GM12878 (cell line): ENCODE measurements at places on chromosomes 11 and 22. TPM values are rescaled to one million over a fixed set of nuclear protein-coding genes. Genes with fewer than 3 reads are reported as not detected.

MIAT gene
- total RNA-seq = 9.9 and 11.7 TPM in 2 replicates

DNA sequence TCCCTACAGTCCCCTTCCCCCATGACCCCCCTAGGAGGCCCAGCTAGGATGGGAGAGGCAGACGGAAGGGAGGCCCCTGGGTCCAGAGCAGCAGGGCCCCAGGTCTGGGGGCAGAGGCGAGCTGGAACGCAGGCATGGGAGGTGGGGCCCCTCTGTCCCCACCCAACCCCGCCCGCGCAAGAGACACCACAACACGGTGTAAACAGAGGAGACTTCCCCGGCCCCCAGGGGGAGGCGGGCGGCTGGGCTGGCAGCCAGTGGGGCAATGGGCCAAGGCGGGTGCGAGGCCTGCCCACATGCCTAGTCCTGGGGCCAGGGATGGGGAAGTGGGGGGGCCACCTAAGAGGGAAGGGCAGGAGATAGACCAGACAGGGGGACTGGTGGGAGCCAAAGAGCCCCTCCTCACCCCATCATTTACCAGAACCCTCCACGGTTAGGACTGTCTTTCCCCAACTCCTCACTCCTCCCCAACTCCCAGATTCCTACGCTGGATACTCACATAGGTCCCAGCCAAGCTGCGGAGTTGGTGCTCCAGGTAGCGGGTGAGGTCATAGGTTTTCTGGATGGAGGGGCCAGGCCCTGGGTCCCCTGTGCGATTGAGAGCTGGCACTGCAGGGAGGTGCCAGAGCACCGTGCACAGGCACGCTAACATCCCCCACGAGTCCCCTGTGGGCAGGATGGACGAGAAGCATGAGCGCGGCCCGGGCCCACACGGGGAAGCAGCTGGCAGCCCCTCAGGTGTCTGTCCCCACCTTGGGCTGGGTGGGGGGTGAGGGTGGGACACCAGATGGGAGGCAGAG, 6.2 kb downstream of the CLCF1 start:
- no peak overlapping the region for H3K27ac ChIP-seq
- no peaks in the 10 kb centered on the region for H3K36me3 ChIP-seq
- H3K4me1 ChIP-seq = peaks cover 18% of the 10 kb centered on the region
- H3K27me3 ChIP-seq = peaks cover 4% of the 10 kb centered on the region; the same call in 1 of the 2 replicates
- DNase-seq = no peak

VSIG2 gene
- 0.31 and 0.40 TPM in 2 replicates for total RNA-seq

DNA sequence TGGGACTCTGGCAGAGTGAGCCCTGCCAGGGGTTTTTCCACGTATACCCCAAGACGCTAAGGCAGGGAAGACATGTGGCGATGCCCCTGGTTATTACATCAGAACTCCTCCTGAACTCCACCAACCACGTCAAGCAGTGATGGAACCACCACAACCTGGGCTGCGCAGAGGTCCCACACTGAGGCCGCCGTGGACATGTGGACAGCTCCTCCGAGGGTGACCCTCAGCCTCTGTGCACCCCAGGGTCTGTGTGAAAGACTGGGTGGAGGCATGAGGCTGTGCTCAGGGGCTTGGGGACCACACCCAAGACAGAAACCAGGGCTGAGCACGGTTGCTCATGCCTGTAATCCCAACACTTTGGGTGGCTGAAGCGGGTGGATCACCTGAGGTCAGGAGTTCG, 52.2 kb downstream of the TRMU start:
- H3K36me3 ChIP-seq = no peaks in the 10 kb centered on the region
- no peak overlapping the region for H3K4me3 ChIP-seq
- no peak for DNase-seq
- no peaks in the 10 kb centered on the region for H3K27me3 ChIP-seq
- H3K4me1 ChIP-seq = no peaks in the 10 kb centered on the region
- no peak overlapping the region for H3K27ac ChIP-seq

GRCh38 chr11:45092901-45093760, 53.3 kb upstream of the PRDM11 start:
- H3K36me3 ChIP-seq = no peaks in the 10 kb centered on the region
- H3K27me3 ChIP-seq = peaks cover 2% of the 10 kb centered on the region
- H3K4me1 ChIP-seq = no peaks in the 10 kb centered on the region
- H3K27ac ChIP-seq = no peak overlapping the region
- no peak overlapping the region for H3K4me3 ChIP-seq

DNA sequence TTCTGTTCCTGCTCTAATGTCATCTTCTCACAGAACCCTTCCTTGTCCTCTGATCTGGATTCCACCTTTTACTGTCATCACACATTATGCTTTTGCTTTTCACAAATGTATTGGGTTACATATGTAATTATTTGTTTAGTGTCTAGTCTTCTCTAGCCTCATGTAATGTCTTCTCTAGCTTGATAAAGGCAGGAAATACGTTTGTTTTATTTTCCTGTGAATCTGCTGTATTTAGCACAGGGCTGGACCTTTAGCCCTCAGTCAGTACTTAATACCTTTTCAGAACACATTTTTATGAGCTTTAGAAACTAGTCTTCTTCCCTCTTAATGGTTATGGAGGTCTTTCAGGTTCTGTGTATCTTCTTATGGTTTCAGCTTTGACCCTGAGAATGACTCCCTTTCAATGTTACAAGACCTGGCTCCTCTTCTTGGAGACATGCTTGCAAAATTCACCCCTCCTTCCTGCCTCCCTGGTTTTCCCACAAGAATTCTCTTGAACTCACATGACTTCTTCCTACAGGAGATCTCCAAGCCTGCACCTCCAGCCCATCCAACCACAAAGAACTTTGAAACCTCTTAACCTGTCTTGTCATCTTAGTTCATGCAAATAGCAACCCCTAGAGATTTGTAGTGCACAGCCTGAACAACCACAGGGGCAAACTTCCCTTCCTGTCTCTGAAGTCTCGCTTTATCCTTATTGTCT, 132.7 kb upstream of the DDI1 start:
- H3K27ac ChIP-seq = peak overlapping the region; percentile 49
- peak overlapping the region; percentile 44; the same call in 1 of the 2 replicates for H3K4me3 ChIP-seq
- DNase-seq = no peak

- peaks cover 7% of the 10 kb centered on the region for H3K4me1 ChIP-seq
- no peak for DNase-seq
- no peaks in the 10 kb centered on the region for H3K36me3 ChIP-seq
- H3K4me3 ChIP-seq = no peak overlapping the region
- no peak overlapping the region for H3K27ac ChIP-seq
Observed at GRCh38 chr11:120302001-120302805, 22.9 kb upstream of the TLCD5 start.

RAPSN gene
- 0.15 and 0.27 TPM in 2 replicates for total RNA-seq

- H3K4me1 ChIP-seq = peaks cover 10% of the 10 kb centered on the region
- DNase-seq = no peak
- peak overlapping the region; percentile 91 for H3K27ac ChIP-seq
Observed at GRCh38 chr22:24553597-24554312, 1.2 kb downstream of the GUCD1 start.

DNA sequence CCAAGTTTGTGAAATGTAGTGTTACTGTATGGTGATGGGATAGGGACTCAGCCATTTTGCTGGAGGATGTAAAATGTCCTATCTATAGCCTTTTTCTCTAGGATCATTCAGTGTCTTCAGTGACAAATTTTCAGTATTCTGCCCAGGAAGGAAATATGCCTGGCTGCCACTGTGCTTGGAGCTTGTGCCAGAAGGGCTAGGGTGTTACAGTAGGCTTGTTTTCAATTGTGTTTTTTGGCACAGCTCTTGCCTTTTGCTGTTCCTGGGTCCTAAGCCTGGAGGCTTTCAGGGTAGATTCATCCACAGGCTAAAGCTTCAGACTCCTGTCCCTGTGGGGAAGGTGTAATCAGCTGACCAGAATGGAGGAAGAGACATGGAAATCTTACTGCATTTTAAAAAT, 22.0 kb upstream of the PHOX2A start:
- DNase-seq = no peak
- no peak overlapping the region for H3K4me3 ChIP-seq
- H3K36me3 ChIP-seq = no peaks in the 10 kb centered on the region
- H3K27ac ChIP-seq = no peak overlapping the region

OR51B2 gene
- not detected in 2 replicates for total RNA-seq

- no peak for DNase-seq
- H3K27me3 ChIP-seq = no peaks in the 10 kb centered on the region; the same call in 1 of the 2 replicates
- H3K4me1 ChIP-seq = no peaks in the 10 kb centered on the region
- H3K4me3 ChIP-seq = no peak overlapping the region
Observed at GRCh38 chr11:71342116-71342515, 89.7 kb upstream of the SHANK2 start.

OR6A2 gene
- not detected in 2 replicates for total RNA-seq

GRCh38 chr22:30226192-30226832, 20.2 kb downstream of the LIF start:
- H3K36me3 ChIP-seq = no peaks in the 10 kb centered on the region
- no peaks in the 10 kb centered on the region for H3K27me3 ChIP-seq
- no peak overlapping the region for H3K4me3 ChIP-seq
- DNase-seq = no peak
- H3K4me1 ChIP-seq = peaks cover 15% of the 10 kb centered on the region
- no peak overlapping the region for H3K27ac ChIP-seq

PRRG4 gene
- 2.1 and 2.7 TPM in 2 replicates for total RNA-seq

GRCh38 chr22:42742940-42743339, 22.3 kb upstream of the A4GALT start:
- no peaks in the 10 kb centered on the region for H3K27me3 ChIP-seq
- no peaks in the 10 kb centered on the region; the same call in 1 of the 2 replicates for H3K4me1 ChIP-seq
- no peak overlapping the region for H3K27ac ChIP-seq
- no peak for DNase-seq
- no peak overlapping the region for H3K4me3 ChIP-seq
